ENCODE measurements at places on chromosomes 6 and 20.
A peak's percentile ranks its signal among the peaks of the same experiment; 100 is the strongest.

- DNase-seq: no peak
Observed at GRCh38 chr20:18672834-18673233, 85.0 kb downstream of the DTD1 start.

DNA sequence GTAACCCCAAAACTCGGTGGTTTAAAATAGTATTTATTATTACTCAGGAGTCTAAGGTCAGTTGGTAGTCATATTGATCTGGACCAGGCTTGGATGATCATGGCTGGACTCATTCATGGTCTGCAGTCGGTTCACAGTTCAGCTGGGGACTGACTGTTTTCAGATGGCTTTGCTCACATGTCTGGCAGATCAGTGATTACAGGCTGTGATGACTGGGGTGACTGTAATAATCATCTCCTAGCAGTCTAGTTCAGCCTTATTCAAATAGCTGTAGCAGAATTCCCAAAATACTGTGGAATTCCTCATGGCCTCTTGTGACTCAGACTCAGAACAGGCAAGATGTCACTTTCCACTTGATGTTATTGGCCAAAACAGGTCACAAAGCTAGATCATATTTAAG, 16.4 kb upstream of the NT5DC1 start:
- DNase-seq: no peak

- DNase-seq: no peak
Observed at GRCh38 chr20:55151171-55151570, 675.8 kb downstream of the DOK5 start.

GRCh38 chr20:1823450-1823844, 71.8 kb upstream of the SIRPA start:
- DNase-seq: no peak

DNA sequence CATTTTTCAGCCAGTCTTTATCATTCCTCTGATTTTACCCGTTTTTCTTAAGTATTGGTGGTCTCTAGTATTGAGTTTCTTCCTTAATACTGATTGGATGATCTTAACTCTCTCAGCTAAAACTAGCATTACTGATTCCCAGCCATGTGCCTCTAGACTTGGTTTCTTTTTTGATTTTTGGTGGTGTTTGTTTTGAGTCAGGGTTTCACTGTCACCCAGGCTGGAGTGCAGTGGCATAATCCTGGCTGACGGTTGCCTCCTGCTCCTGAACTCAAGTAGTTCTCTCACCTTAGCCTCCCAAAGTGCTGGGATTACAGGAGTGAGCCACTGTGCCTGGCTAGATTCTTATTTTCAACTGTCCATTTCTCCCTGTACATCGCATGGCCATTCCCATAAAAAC, 24.9 kb downstream of the DPPA5 start:
- no peak for DNase-seq

- no peak for DNase-seq
Observed at GRCh38 chr6:18988636-18989035, 601.5 kb downstream of the RNF144B start.

- no peak for DNase-seq
Observed at GRCh38 chr6:116514111-116514510, 2.7 kb downstream of the CALHM5 start.

DNA sequence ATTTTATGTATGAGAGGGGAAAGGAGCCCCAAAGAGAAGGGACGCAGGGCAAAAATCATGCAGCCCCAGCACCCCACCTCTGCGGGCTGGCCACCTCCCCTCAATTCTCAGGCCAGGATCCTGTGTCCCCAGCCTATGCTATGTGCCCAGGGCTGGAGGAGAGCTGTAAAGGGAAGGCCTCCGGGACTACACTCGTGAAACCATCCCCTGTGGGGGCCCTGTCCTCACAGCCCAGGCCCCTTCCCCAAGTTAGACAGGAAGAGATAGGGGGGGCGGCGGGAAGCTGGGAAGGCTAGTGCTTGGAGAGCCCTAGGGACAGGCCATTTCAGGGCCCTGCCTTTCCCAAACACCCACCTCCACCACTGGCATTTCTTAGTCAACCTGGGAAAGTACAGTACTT, 1.4 kb upstream of the COL11A2 start:
- no peak for DNase-seq

DNA sequence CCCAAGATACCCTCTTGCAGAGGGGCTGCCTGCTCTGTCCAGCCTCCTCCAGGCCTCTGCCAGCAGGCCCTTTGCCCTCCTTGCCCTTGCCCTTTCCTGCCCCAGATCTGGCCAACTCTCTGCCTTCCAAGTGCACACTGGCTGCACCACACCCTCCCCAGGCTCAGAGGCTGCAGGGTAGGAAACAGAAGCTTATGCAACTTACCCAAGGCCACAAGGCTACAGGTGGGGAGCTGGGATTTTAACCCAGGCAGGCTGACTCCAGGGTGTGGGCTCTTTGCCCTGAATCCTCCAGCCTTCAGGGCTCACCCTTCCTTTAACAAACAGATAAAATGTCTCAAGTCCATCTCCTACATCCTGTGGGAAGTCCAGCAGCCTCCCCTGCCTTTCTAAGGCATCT, 14.5 kb upstream of the TRAF3IP2 start:
- DNase-seq: no peak

DNA sequence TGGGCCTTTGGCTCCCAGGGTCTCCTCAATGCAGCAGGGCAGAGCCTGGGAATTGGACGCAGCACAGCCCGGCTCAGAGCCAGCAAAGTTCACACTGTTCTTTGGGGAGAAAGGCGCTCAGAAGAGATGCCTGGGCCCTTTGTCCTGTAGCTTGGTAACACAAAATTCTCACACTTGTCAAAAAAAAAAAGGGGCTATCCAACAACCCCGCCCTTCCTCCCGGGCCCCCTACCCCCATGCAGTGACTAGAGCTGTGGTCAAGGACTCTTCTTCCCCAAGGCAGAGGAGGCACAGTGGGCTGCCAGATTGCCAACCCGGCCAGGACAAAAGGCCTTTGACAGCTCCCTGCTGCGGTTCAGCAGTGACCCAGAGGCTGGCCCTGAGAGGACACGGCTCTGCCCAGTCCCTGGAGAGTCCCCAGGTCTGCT, 2.0 kb downstream of the NKAIN4 start:
- no peak for DNase-seq

GRCh38 chr6:37020812-37021211, 15.4 kb downstream of the FGD2 start:
- DNase-seq: no peak

DNA sequence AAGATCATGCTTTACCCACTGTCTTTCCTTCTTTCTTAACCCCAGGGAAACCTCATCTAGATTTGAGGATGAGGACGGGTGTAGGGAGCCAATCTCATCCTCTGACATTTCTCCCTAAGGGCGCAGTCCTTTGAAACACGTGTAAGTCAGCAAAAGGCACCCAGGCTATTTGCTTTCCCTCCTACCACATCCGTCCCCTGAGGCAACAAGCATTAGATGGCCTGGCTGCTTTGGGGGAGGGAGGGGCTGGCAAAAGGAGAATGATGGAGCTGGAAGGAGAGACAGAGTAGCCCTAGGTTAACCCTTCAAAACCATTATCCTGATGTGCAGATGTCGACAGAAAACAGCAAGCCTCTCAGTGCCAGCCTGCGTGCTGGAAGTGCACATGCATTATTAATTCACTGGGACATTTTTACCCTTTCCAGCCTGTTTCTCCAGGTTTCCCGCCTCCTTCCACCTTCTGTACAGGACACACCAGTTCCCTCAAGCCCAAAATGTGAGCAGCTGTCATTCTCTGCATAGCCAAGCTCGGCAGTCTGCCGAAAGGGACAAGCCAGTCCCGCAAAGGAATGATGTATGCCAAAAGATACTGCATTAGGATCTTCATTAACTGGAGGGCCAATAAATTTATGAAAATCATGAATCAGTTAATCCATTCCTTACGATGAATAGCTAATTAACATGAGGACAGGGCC, 547.2 kb downstream of the CD83 start:
- peak; percentile 19 for DNase-seq

DNA sequence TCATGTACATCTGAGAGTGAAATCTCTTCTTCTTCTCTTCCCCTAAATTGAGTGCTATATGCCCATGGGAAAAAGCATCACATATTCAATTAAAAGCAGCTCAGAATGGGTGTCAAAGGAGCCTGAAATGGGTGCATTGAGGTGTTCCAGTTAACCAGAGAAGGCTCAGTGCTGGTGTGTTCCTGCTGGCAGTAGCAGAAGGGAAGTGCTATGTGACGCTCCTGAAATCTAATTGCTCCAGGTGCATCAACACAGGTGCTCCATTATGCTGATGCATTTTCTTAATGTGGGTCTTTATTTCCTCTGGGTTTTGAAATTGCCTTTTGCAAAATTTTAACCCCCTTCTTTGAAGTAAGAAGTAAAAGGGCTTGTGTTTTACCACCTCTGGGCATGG, 17.9 kb downstream of the SLC22A2 start:
- no peak for DNase-seq

GRCh38 chr6:92364948-92365541, 1054.3 kb downstream of the EPHA7 start:
- no peak for DNase-seq

DNA sequence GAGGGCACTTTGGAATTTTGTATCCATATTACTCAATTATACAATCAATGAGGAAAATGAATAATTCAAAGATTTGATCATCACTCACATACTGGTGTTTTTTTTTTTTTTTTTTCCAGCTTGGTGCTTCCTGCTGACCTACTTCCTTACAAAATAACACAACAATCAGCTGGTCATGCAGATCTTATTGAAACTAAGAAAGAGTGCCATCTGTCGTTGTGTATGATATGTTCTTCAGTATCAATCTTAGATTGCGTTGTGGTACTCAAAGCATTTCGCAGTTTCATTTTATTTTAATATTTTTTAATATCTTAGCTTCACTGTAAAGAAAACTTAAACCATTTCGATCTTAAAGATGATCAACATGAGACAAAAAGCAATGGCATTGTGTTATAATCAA, 155.6 kb downstream of the OGFRL1 start:
- no peak for DNase-seq

DNA sequence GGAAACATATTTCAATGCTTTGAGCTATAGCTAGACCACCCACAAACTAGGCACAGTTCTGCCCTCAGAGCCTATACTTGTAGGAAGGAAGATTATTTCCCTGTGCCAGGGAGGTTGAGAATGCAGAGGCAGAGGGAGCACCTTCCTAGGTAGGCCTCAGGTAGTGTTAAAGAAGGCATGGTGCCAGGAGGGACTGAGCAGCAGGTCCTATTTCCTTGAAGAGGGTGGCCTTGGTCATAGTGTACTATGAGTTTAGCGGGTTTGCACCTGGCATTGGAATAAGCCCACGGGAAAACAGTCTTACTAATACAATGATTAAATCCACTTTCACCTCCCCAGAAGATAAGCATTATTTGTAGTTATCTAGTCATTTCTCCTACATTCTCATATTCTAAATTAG, 375.4 kb downstream of the CDKAL1 start:
- DNase-seq: no peak

DNA sequence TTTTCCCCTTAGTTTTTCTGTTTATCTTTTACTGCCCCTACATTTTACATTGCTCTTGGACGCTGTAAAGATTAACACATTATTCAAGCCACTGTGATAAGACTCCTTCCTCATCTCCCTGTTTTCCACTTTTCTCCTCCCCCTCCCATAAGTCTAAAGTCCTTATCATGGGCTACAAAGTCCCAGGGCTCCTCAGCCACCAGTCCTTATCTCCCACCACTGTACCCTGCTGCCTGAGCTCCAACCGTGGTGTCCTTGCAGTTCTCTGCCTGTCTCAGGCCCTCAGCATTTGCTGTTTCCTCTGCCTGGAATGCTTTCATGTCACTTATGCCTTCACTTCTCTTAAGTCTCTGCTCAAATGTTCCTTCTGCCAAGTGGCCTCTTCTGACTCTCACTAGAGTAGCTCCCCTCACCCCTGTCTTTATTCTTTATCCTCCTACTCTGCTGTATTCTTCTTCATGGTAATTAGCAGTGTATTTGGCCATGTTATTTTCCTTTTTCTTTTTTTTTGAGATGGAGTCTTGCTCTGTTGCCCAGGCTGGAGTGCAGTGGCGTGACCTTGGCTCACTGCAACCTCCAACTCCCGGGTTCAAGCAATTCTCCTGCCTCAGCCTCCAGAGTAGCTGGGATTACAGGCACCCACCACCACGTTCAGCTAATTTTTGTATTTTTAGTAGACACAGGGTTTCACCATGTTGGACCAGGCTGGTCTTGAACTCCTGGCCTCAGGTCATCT, 10.8 kb upstream of the LATS1 start:
- DNase-seq: no peak

- no peak for DNase-seq
Observed at GRCh38 chr20:37190354-37191112, 11.2 kb upstream of the MROH8 start.

- no peak for DNase-seq
Observed at GRCh38 chr6:121032268-121033006, 301.8 kb downstream of the TBC1D32 start.

GRCh38 chr6:35044145-35044745, 96.9 kb downstream of the TCP11 start:
- DNase-seq: no peak

DNA sequence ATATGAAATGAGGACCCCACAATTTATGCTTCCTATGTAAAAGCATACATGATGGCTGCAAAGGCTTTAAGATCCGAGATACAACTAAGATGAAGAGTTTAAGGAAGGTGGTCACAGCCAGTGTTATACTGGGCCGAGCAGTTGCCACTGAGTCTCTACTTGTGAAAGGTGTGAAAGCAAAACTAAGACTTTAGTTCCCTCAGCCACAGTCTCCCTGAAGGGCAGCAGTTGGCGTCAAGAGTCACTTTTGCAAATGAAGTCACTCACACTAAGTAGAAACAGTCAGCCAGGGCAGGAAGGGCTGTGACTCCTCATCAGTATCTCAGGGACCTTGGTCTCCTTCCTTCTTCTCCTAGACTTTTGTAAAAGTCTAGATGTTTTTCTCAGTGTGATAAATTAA, 191.6 kb upstream of the MCHR2 start:
- DNase-seq: no peak

DNA sequence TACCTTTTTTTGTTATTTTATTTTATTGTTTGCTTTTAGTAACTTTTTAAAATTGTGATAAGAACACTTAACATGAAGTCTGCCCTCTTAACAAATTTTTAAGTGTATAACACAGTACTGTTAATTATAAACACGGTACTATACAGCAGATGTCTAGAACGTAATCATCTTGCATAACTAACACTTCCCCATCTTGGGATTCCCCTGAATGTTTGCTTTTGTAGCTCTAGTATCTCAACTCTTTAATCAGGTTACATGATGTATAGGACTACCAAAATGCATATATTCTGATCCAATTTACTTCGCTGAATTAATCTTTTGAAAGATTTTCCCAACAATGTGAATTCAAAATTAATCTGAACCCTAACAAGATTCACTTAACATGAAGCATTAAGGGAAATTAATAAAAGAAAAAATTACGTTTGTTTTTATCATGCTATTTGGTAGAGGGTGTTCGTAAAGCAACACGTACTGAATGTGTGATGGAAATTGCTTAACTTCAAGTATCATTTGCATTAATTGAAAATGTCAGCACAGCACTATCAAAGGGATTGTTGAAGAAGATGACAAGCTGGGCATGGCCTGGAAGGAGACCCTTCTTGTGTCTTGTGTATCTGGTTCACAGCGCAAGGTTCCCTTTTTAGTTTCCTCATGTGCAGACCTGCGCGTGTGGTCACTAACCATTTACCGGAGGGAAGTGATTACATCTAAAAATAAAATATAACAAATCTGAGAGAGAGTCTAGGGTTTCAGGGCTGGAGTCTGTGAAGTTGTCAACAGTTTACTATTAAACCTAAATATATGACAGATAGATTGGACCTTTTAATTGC, 15.2 kb downstream of the COL19A1 start:
- no peak for DNase-seq

GRCh38 chr6:2127484-2127911, 117.9 kb downstream of the GMDS start:
- DNase-seq: no peak

GRCh38 chr20:11064946-11065345, 391.1 kb upstream of the JAG1 start:
- DNase-seq: no peak
